Activated CD8-positive, alpha-beta memory T cell treated with anti-CD3 and anti-CD28 coated beads, Interleukin-2, amount 10 ng/mL, durations not matched to agents 7 days and 5 days (primary cell): ENCODE measurements at places on chromosomes 4 and X. TPM values are rescaled to one million over a fixed set of nuclear protein-coding genes. Genes with fewer than 3 reads are reported as not detected.

The SLC26A1 gene
- not detected for total RNA-seq

GRCh38 chrX:54808109-54808604, 612 bp downstream of the MAGED2 start:
- H3K27me3 ChIP-seq: peaks cover 5% of the 10 kb centered on the region
- H3K4me3 ChIP-seq: peak overlapping the region; percentile 86
- peak; percentile 62 for DNase-seq
- peaks cover 17% of the 10 kb centered on the region for H3K4me1 ChIP-seq
- peak overlapping the region; percentile 95 for H3K27ac ChIP-seq

The ARR3 gene
- total RNA-seq: not detected

DNA sequence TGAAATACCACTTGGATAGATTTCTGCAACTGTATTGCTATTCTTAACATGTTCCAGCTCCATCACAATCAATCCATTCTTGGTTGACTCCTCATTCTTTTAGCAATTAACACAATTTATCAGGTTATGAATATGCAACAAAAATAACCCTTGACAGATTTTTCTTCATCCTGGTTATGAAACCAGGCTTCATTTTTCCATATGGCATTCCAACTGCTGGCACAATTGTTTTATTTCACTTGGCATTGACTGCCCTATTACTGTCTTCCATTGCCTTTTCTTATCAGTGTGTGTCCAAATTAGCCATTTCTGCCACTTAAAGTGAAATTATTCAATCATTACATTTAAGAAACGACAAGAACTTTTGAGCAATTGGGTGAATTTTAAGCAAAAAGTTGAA, 388.8 kb upstream of the EPHA5 start:
- H3K27me3 ChIP-seq: no peaks in the 10 kb centered on the region
- no peaks in the 10 kb centered on the region for H3K4me1 ChIP-seq
- H3K4me3 ChIP-seq: no peak overlapping the region
- H3K27ac ChIP-seq: no peak overlapping the region

GRCh38 chr4:80180743-80181142, 16.6 kb upstream of the PRDM8 start:
- H3K4me3 ChIP-seq: no peak overlapping the region
- peak overlapping the region; percentile 8 for H3K27ac ChIP-seq
- no peak for DNase-seq

- H3K27ac ChIP-seq: no peak overlapping the region
- DNase-seq: no peak
- no peaks in the 10 kb centered on the region for H3K27me3 ChIP-seq
- H3K4me1 ChIP-seq: no peaks in the 10 kb centered on the region
- no peak overlapping the region for H3K4me3 ChIP-seq
These were observed 105.6 kb downstream of the HUWE1 start for GRCh38 chrX:53580742-53581504.

DNA sequence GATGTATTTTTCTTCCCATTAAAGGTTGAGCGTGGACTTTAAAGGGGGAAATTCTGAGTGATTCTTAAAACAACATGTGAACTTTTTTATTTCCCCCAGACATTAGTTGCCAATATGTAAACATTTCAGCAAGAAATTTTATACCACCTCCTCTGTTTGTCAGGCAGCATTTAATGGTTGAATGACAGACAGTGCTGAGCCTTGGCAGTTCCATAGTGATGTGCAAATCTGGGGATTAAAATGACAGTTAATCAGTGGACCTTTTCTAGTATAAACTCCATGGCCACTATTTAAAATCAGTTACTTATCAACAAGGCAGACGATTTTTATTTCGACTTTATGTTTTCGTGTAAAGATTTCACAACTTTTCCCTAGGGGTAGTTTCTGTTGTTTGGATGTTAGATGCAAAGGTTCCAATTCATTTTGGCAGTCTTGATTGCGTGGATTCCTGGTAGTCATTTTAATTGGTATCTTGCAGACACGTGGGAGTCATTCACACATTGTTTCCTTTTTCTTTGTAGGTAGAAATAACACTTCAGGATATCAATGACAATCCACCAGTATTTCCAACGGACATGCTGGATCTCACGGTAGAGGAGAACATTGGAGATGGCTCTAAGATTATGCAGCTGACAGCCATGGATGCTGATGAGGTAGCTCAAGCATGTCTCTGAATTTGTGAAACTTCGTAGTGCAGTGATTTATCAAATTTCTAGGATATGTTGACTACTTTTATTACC, 83.7 kb downstream of the FAT4 start:
- no peak overlapping the region for H3K27ac ChIP-seq
- H3K27me3 ChIP-seq: no peaks in the 10 kb centered on the region
- H3K4me1 ChIP-seq: no peaks in the 10 kb centered on the region
- no peak overlapping the region for H3K4me3 ChIP-seq
- no peak for DNase-seq

- H3K4me3 ChIP-seq: no peak overlapping the region
- H3K36me3 ChIP-seq: no peaks in the 10 kb centered on the region
- no peak overlapping the region for H3K27ac ChIP-seq
These were observed 184.0 kb downstream of the UGT8 start for GRCh38 chr4:114782415-114783214.

The FAM53A gene
- total RNA-seq: 1.6 TPM

The LRAT gene
- not detected for total RNA-seq

The GLRB gene
- total RNA-seq: not detected

The FAM236D gene
- not detected for total RNA-seq
